T-helper 2 cell (primary cell): ENCODE measurements at places on chromosomes 12 and 14.

GRCh38 chr14:103894034-103894722 lies 34.1 kb upstream of the TDRD9 start:
- DNase-seq = no peak

DNA sequence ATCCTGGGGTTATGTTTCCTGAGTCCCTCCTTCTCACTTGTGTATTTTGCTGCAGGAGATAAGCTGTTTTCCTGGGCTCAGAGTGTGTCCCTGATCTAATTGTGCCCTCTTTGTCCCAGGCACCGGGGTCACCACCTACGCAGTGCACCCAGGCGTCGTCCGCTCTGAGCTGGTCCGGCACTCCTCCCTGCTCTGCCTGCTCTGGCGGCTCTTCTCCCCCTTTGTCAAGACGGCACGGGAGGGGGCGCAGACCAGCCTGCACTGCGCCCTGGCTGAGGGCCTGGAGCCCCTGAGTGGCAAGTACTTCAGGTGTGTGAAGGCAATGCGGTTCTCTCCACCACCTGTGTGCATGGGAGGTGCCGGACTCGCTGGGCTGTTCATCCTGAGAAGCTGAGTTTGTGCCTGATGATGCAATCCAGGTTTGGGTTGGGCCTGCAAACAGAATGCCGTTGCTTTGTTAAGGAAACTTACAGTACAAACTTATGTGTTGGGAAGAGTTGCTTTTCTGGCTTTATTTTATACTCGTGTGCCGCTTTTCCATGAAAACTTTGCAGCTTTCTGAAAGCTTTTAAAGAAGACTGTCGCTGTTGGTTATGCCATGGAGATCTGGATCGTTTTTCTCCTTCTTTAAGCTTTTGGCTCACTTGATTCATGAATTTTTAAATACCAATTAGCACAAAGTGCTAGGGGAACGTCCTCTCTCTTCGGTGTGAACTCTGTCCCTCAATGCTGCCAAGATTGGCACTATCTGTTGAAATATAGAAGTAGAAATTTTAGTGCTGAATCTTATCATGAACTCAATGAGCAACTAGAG lies 27.6 kb downstream of the RDH12 start:
- DNase-seq = no peak

- no peak for DNase-seq
These were observed 13.7 kb downstream of the P2RX4 start for GRCh38 chr12:121223292-121224285.

DNA sequence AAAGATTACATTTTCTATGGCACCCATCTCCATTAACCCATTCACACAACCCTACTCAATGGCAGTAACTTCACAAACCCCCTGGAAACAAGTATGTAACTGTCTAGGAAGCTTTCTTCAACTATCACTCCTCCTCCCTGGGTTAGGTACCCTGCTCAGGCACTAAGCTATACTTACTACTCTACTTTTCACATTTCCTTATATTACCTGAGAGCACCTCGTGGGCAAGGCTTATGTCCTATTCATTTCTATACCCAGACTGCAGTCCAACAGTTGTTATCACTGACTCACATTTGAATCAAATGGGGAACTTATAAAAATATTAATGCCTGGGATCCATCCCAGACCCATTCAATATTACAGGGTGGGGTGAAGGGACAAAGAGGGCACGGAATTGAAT lies 4.6 kb downstream of the PAWR start:
- DNase-seq = no peak

DNA sequence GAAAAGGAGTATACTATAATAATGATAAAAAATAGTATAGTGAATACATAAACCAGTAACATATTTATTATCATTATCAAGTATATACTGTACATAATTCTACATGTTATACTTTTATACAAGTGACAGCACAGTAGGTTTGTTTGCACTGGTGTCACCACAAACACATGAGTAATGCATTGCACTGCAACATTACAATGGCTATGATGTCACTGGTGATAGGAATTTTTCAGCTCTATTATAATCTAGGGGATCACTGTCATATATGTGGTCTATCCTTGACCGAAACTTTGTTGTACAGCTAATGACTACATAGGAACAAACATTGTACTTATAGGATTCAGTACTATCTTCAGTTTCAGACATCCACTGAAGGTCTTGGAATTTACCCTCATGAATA lies 165.8 kb upstream of the SYT1 start:
- no peak for DNase-seq

DNA sequence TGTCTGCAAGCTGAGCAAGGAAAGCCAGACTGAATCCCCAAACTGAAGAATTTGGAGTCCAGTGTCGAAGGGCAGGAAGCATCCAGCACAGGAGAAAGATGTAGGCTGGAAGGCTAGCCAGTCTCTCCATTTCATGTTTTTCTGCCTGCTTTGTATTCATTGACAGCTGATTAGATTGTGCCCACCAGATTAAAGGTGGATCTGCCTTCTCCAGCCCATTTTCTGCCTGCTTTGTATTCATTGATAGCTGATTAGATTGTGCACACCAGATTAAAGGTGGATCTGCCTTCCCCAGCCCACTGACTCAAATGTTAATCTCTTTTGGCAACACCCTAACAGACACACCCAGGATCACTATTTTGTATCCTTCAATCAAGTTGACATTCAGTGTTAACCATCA lies 85.3 kb downstream of the PLBD1 start:
- DNase-seq = no peak

- no peak for DNase-seq
These were observed 3.5 kb upstream of the SCNN1A start for GRCh38 chr12:6378709-6379472.

GRCh38 chr12:53750812-53751335 lies 905 bp downstream of the CISTR start:
- DNase-seq = no peak

- no peak for DNase-seq
These were observed 111.3 kb downstream of the RMST start for GRCh38 chr12:97573901-97574300.

- no peak for DNase-seq
These were observed 12.3 kb upstream of the CALM1 start for GRCh38 chr14:90384543-90384911.

GRCh38 chr14:61262082-61262481 lies 19.1 kb downstream of the TMEM30B start:
- DNase-seq = no peak

DNA sequence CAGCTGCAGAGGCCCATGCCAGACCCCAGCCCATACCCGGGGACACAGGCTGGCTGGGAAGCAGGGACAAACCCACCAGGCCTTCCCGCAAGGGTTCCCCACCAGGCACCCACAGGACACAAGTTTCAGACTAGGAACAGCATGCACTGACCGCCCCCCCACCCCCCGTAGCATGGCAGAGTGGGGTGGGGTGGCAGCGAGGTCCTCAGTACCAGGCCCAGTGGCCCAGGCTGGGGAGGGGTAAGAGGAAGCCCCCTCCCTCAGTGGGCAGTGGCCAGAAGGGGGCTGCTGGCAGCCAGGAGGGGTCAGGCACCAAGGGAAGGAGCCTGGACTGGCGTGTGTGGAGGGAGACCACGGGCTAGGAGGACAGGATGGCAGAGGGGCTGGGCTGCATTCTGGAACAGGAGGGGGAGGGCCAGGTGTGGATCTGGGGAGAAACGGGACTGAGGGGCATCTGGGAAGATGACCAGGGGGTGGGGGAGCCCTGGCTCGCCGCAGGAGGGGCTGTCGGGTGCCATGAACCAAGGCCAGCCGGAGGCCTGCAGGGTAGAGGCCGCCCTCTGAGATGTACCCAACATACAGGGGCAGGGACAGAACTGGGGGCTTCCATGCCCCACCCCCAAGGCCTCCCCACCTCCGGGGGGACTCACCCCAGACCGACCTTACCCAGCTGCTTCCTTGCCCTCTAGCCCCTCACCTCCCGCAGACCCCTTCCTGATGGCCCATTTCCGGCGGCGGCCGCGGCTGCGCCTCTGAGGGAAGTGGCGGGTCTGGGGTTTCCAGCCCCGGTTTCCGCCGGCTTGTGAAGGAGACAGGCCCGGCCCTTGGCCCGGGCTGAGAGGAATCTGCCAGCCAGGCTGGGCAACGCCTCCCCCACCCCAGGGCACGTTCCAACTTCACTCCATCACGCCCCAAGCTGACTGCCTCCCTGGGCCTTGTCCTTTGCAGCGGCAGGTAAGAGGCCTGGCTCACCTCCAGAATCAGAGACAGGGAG lies 5.6 kb upstream of the JAG2 start:
- DNase-seq = peak; percentile 60

DNA sequence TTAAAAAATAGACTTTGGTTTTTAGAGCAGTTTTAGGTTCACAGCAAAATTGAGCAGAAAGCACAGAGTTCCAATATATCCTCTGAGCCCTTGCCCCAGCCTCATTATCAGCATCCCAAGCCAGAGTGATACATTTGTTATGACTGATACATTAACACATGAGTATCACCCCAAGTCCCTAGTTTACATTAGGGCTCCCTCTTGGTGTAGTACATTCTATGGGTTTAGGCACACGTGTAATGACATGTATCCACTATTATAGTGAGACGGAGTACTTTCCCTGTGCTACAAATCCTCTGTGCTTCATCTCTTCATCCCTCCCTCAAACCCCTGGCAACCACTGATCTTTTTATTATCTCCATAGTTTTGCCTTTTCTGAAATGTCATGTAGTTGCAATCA lies 22.5 kb upstream of the GSG1 start:
- DNase-seq = no peak

DNA sequence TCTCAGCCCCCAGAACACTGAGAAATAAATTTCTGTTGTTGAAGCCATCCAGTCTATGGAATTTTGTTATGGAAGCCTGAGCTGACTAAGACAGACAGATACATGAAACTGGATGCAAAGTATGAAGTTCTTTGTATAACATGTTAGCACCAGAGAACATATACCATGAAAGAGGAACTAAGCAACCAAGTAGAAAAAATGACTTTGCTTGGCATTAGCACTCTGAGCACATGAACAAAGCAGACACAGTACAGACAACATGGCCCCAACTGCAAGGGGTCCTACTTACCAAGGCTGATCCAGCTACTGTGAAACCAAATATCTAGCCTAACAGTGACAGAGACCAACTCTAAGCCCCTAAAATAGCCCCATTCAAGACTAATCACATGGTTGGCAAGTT lies 13.8 kb downstream of the EXOC5 start:
- DNase-seq = no peak

DNA sequence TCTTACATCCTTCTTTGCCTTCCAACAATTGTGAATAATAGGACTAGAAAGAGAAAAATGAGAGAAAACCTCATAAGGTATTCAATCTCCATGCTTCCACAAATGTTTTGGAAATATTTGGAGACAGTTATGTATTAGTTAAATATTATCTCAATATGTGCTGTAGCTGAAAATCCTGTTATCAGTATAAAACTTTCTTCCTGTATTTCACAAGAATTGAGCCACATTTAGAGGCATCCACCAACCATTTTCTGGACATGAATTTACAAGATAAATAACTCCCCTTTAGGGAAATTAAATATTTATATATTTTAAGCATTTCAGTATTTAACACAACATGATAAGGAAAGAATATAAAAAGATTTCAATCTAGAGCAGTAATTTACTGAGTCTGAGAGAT lies 200.3 kb downstream of the GPHN start:
- DNase-seq = no peak

- no peak for DNase-seq
These were observed 86.6 kb downstream of the KITLG start for GRCh38 chr12:88493636-88494035.

DNA sequence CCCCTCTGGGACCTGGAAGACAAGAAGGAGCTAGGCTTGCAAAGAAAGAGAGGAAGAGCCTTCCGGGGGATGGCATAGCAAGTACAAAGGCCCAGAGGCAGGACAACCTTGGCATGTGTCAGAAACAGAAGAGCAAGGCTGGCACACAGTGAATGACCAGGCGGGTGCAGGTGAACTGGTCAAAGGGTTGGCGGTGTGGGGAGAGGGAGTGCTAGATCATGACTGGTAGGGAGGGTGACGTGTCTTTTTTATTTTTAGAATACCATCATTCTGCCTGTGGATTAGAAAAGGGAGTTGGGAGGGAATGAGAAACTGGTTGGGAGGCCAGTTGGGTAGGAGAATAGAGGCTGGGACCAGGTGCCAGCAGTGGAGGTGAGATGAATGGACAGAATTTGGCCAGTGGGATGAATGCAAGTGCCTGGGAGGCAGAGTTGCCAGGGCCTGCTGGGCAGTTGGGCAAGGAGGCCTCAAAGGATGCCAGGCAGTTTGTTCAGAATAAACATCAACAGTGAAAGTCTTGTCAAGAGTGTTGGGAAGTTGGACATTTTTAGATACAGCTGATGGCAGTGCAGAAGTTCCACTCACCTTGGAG lies 168.3 kb downstream of the CACNA1C start:
- no peak for DNase-seq

GRCh38 chr12:57622293-57623245 lies 10.4 kb downstream of the B4GALNT1 start:
- DNase-seq = no peak

GRCh38 chr14:68342216-68342763 lies 450.6 kb downstream of the ZFP36L1 start:
- no peak for DNase-seq

- no peak for DNase-seq
These were observed 31.2 kb downstream of the VEZT start for GRCh38 chr12:95248604-95249360.

GRCh38 chr12:90519285-90519684 lies 435.7 kb downstream of the CCER1 start:
- peak; percentile 76 for DNase-seq

DNA sequence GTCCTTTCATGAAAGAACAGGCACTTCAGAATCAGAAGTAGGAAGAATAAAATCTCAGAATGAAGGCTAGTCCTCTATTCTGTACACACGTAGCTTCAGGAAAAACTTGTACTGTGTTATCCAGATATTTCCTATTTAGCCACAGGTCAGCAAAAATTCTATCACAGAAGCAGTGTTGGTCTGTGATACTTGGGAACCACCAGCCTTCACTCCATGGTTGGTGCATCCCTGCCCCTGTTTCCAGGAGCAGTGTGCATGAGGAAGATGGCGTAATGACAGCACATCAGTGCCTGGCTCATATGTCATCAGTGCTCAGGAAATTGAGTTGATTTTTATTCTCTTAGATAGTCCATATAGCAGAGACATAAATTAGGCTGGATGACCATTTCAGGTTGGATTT lies 87.7 kb downstream of the SAMD4A start:
- no peak for DNase-seq

DNA sequence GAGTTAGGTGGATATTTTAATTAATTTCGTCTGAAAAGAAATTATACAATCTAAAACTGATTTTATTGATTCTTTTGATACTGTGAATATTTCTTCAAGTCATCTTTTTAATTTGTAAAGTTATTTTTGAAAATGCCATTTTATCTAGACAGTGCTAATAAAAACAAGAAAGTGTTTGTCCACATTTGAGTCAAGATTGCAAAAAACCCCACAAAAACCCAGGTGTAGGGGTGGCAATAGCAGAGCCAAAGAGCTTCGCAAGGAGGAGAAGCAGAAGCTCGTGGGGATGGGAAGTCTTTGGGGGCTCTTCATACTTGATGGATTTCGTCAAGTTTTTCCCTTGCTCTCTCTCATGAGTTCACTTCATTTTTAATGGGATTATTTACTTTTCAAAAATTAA lies 6.0 kb downstream of the RNASE6 start:
- no peak for DNase-seq

- DNase-seq = no peak
These were observed 19.6 kb upstream of the CSRP2 start for GRCh38 chr12:76898442-76898841.
